Kasumi-1 (cell line): ENCODE measurements at places on chromosomes 2 and 18.

DNA sequence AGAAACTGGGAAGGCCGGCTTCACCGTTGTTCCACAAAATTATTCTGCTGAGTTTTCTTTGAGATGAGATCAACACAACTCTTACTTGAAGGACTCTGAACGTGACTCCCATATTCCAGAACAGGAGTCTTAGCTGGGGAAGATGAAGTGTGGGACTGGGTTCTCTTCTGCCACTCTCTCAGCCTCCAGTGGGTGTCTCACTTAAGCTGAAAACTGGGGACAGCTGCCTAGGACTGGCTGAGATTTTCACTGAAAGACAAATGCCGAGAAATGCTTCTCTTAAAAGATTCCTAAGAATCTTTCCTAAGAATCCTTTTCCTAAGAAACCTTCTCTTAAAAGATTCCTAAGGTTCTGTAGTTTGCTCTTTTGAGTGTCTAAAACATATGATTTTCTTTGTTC lies 156.6 kb upstream of the LHCGR start:
- DNase-seq: peak; percentile 6

- peak; percentile 61 for DNase-seq
Measured at GRCh38 chr2:137865954-137866540, 98.2 kb upstream of the HNMT start.

DNA sequence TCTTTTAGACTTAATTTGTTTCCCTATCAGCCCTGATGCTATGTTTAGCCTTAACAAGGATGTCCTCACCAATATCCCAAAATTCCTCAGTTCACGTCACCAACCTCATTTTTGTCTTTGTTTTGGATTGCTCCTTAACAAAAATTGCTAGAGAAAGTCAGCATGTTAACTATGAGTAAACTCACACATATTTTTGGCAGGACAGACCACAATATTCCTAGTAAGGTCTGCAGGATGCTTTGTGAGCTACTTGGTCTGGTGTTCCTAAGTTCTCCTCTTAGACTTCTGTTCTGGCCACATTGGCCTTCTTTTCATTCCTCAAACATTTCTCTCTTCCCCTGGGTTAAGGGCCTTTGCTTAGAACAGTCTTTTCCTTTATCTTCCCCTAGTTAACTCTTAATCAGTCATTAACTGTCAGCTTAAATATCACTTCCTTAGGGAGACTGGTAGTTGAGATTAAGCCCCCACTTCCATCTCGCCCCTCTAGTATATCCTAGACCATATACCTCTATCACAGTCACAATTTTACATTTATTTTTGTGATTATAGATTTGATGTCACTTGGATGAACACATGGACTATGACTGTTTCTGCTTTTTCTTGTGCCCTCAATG lies 116.2 kb downstream of the ADCYAP1 start:
- no peak for DNase-seq

DNA sequence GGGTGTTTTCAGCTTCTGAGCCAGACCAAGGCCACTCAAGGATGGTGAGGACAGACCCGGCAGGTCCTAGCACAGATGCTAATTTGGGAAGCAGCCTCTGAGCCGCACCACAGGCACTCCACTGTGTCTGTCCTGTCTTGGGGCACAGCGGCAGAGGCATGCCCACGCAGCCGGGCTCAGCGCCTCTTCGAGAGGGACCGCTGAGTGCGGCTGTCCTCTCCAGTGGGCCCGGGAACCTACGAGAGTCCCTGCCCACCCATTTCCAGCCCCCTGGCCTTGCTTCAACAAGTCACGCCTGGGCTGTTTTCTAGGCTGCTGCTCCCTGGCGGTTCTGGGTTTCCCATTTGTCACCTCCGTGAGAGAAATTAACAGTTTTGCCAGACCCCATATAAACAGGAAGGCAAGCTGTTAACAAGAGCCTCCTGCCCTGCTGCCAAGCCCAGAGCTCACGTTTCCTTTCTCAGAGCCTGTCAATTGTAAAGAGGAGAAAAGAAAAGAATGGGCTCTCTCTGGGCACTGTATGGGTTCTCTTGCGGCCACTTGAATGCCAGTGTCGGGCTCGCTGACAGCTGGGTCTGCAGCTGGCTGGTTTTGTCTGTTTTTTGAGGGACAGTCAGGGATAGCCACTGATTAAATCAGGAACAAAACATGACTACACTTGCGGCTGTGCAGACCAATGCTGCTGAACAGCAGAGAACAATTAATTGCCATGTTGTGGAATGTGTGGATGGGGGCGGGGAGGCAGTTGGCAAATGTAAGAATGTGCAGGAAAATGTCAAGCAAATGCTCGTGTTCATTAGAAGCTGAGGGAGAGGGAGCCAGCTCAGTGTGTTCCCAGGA lies 30.6 kb downstream of the TMEM17 start:
- peak; percentile 16 for DNase-seq

GRCh38 chr2:29607038-29607420 lies 314.4 kb downstream of the ALK start:
- peak; percentile 24 for DNase-seq

- DNase-seq: no peak
Measured at GRCh38 chr2:235543128-235543750, 49.4 kb downstream of the AGAP1 start.

- DNase-seq: no peak
Measured at GRCh38 chr2:231068525-231069222, 12.0 kb downstream of the PSMD1 start.

DNA sequence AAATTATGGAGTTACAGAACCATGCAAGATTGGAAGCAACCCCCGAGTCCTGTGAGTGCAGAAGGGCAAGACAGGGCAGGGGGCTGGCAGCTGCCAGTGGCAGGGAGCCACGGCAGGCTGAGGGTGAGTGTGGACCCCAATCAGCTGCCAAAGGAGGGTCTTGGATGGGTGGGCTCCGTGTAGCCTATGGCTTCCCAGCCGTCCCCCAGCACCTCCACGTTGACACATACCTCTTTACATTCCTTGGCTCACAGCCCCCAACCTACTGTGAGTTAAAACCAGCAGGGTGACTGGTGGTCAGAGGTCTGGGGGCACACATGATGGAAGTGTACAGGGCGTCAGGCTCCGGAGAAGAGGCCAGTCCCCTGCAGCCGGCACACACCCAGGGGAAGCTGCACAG lies 60.9 kb upstream of the SALL3 start:
- no peak for DNase-seq

GRCh38 chr2:191404568-191404991 lies 159.4 kb downstream of the MYO1B start:
- DNase-seq: no peak

GRCh38 chr2:152523091-152523490 lies 188.1 kb downstream of the FMNL2 start:
- DNase-seq: no peak

DNA sequence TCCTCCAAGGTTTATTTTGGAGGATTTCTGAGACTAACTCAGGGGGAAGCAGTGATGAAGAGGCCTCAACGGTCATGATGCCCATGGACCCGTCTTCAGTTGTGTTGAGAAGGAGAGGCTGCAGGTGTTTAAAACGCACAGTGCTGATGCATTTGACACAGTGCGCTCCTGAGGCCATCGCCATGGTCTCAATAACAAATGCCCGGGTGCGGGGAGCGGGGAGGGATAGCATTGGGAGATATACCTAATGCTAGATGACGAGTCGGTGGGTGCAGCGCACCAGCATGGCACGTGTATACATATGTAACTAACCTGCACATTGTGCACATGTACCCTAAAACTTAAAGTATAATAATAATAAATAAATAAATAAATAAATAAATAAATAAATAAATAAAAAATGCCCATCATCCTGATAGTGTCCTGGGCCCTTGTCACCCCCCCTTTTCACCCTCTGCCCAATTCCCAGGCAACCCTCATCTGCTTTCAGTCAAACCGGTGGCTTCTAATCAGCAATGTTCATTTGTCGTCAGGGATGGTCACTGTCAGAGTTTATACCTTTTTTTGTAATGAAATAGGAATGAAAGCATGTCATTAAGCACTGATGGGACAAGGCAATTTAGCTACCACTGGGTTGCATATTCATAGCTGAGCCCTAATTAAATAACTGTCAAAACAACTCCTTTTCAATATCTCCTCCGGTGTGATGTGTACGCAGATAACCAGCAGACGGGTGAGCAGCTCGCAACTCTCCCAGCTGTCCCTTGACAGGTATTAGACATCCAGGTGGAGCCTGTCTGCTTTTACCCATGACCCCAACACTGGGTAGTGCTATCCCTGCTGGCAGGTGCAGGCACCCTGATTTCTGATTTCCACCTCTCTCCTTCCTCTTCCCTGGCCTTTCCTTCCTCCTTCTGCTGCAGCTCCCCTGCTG lies 95.9 kb downstream of the KCNF1 start:
- DNase-seq: no peak

- no peak for DNase-seq
Measured at GRCh38 chr18:27581296-27581904, 396.3 kb upstream of the CHST9 start.

GRCh38 chr2:67719351-67719750 lies 322.2 kb downstream of the ETAA1 start:
- DNase-seq: no peak

- DNase-seq: peak; percentile 38
Measured at GRCh38 chr2:169362118-169362893, at the start of gene LRP2. LRP2 (minus strand) TSS chr2:169362534; CDS start chr2:169362399, 135 bp downstream.

GRCh38 chr2:120683081-120683480 lies 52.6 kb upstream of the GLI2 start:
- DNase-seq: no peak

DNA sequence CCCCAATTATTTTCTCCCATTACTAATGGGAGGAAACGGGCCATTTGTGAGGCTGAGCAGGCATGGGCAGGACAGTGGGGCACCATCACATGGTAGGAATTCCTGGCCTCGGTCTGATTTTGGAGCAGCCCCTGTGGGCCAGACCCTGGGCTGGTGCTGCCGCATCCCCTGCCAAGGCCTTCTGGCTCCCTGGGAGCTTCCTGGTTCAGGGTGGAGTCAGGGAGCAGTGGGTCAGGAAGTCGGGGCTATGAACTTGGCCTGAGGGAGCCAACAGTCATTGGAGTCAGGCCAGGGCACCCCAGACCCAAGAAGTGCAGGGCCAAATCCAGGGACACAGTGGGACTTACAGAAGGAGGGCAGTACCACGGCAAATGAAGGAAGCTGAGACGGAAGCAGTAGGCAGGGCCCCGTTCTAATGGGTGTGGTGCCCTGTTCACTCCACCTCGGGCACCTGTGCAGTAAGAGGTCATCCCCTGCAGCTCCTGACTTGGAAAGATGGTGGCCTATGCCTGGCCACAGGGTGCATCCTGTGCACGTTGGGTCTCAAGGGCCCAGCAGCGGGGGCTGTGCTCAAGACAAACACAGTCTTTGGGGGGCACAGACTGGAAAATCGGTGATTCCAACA lies 328.1 kb downstream of the SMAD2 start:
- no peak for DNase-seq

GRCh38 chr2:122491011-122491410 lies 735.6 kb downstream of the TSN start:
- peak; percentile 17 for DNase-seq

GRCh38 chr18:12747530-12748315 lies 44.9 kb downstream of the PSMG2 start:
- no peak for DNase-seq

DNA sequence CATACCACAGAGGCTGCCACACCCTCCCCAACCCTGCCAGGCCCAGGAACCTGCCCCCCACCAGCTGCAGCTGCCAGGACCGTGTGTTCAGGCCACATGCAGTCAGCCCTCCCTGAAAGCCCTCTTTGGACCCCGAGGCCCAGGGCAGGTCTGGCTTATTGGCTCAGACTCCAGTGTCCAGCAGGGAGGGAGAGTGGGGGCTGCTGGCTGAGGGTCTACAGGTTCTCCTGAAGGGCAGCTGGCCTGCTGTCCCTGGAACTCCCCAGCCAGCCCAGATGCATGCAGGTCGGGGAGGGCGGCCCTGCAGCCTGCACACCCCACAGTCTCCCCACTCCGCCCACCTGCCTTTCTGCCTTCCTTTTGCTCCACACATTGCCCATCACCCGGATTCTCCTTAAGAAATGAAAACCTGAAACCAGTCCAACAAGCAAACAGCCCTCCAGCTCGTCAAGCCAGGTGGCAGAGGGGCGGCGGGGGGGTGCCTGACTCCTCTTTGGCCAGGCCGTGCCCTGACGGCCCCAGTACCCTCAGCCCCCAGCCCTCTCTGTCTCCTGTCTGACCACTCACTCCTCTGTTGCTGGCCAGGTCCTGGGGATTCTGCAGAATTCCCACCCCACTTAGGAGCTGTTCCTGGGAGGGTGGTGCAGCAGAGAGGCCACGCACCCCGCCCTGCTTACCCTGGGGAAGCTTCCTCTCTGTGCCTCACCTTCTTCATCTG lies 18.0 kb downstream of the GPR35 start:
- DNase-seq: no peak

- DNase-seq: peak; percentile 73
Measured at GRCh38 chr2:159807183-159808031, 9.4 kb upstream of the CD302 start.

DNA sequence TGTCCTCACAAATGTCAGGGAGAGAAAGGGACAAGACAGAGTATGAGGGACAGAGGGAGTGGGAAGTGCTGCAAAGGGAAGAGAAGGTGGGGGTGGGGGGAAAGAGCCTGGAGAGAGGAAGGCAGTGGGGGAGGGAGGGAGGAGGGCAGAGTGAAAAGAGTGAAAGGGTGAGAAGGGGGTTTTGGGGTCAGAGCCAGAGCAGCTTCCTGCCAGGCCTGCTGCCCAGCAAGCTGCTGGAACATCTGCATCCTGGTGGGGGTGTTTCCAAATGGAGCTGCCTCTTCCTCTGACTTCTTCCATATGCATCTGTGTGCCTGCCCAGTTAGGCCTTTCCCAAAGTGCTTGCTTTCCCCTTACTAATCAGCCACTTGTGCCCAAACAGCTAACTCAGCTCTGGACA lies 94.3 kb upstream of the CELF4 start:
- DNase-seq: peak; percentile 33

DNA sequence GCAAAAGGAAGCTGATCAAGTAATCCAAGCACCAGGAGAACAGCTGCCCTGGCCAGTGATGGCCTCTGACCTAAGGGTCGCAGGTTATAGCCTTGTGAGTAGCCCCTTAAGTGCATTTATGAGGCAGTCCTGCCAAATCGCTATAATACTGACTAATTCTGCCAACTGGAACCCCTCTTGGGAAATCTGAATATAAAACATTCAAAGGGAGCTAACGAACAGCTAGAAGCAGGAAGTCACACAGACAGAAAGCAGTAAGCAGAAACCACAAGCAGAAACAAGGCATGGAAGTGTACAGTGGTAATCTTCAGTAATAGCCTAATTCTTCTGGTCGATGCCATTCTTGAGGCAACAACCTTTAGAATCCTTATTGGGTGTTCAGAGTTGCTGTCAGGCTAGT lies 521.3 kb downstream of the METTL4 start:
- DNase-seq: peak; percentile 86

DNA sequence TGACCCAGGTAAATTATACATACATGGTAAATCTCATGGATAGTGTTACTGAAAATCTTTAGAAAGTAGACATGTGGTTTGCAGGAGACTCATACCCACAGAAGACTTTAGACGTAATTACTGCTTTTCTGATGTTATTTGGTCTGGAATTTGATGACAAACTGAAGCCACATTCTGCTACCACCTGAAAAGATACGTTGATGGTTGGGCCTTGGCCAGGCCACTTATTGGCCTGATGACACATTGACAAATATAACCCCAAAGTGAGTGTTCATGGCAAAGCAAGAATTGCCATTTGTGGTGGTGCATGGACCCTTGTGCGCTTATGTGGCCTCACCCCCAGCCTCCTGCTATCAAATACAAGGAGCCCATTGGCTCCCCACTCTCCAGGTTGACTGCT lies 155.6 kb downstream of the METTL4 start:
- no peak for DNase-seq

- no peak for DNase-seq
Measured at GRCh38 chr2:174341995-174342685, 7.4 kb downstream of the SP9 start.
